ENCODE measurements at places on chromosomes 12 and 14. TPM values are rescaled to one million over a fixed set of nuclear protein-coding genes. Genes with fewer than 3 reads are reported as not detected.

DNA sequence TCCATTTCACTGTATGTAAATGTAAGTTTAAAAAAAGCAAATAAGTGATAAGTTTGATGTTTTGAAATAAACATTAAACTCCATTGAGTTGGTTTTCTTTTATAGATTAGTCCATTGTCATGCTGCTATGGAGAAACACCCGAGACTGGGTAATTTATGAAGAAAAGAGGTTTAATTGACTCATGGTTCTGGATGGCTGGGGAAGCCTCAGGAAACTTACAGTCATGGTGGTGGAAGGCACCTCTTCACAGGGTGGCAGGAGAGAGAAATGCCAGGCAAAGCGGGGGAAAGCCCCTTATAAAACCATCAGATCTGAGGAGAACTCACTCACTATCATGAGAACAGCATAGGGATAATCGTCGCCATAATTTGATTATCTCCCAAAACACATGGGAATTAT lies 48.4 kb upstream of the OXA1L start:
- no peaks in the 10 kb centered on the region for H3K4me1 ChIP-seq
- H3K36me3 ChIP-seq = no peaks in the 10 kb centered on the region
- no peak overlapping the region for H3K27ac ChIP-seq
- no peak for DNase-seq
- no peak overlapping the region for H3K4me3 ChIP-seq

- no peaks in the 10 kb centered on the region for H3K27me3 ChIP-seq
- H3K4me3 ChIP-seq = no peak overlapping the region
- no peaks in the 10 kb centered on the region for H3K4me1 ChIP-seq
- H3K36me3 ChIP-seq = no peaks in the 10 kb centered on the region
- no peak for DNase-seq
- no peak overlapping the region for H3K27ac ChIP-seq
These were observed 750.2 kb downstream of the TMEM121 start for GRCh38 chr14:106276326-106277267.

- no peak for DNase-seq
- H3K27me3 ChIP-seq = peaks cover 28% of the 10 kb centered on the region
- peaks cover 35% of the 10 kb centered on the region for H3K4me1 ChIP-seq
- peak within 1 kb of the TSS; percentile 88 for H3K27ac ChIP-seq
These were observed at the start of gene DGKA for GRCh38 chr12:55930771-55931316. Gene DGKA (plus strand): TSS chr12:55931162. CDS start chr12:55936504, 5,342 bp downstream.

DNA sequence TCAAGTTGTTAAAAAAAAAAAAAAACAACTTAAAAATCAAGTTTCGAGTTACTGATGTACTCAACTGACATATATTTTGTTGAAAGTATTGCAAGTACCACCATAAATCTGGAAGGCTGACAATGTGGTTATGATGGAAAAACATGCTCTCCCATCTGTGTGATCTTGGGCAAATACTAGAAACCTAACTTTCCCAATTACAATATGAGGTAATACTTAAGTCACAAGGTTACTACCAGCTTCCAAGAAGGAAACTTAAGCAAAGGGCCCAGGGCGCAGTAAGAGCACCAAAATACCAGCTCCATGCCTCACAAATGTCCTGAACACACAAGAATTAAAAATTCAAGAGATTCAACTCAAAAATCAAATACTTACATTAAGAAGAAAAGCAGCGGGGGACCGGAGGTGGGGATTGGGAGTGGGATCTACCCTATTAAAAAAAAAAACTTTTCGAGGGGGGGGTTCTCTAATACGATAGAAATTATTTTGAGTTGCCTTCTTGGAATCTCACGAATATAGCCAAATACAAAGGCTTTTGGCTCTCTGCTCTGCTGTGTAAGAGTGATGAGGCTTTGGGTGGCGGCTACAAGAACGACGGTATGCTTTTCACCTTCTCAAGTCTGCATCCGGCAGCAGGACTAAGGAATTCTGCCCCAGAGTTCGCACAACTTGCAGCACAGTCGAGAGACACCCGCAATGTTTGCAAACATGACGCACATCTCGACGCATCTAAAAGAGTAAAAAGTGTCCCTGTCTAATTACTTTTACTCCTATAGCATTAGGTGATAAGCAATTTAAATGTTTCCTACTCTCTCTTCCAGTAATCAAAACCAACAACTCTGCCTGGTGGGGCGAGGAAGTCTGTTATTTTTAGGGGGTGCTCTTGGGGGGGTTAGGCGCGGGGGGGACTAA lies 1.1 kb downstream of the SAV1 start:
- peak; percentile 58 for DNase-seq
- no peaks in the 10 kb centered on the region for H3K27me3 ChIP-seq
- no peaks in the 10 kb centered on the region for H3K36me3 ChIP-seq
- H3K27ac ChIP-seq = peak overlapping the region; percentile 95
- H3K4me1 ChIP-seq = no peaks in the 10 kb centered on the region
- H3K4me3 ChIP-seq = peak overlapping the region; percentile 77

GLTP gene
- total RNA-seq = 60.5 TPM

DNA sequence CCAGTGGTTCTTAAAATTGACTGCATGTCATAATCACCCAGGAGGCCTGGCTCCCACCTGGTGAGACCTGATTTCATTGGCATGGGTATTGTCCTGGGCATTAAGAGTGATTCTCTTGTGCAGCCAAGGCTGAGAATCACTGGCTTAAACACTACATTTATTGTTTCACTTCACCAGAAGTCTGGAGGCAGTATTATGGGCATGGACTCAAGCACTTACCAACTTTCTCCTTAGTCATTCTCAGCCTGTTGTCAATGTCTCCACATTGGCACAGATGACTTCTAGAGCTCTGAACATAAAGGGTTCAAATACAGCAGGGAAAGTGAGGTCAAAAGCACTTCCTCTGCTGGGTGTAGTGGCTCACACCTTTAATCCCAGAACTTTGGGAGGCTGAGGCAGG lies 25.6 kb upstream of the GCH1 start:
- no peaks in the 10 kb centered on the region for H3K4me1 ChIP-seq
- no peaks in the 10 kb centered on the region for H3K36me3 ChIP-seq
- no peak for DNase-seq
- no peak overlapping the region for H3K4me3 ChIP-seq
- no peaks in the 10 kb centered on the region for H3K27me3 ChIP-seq

DNA sequence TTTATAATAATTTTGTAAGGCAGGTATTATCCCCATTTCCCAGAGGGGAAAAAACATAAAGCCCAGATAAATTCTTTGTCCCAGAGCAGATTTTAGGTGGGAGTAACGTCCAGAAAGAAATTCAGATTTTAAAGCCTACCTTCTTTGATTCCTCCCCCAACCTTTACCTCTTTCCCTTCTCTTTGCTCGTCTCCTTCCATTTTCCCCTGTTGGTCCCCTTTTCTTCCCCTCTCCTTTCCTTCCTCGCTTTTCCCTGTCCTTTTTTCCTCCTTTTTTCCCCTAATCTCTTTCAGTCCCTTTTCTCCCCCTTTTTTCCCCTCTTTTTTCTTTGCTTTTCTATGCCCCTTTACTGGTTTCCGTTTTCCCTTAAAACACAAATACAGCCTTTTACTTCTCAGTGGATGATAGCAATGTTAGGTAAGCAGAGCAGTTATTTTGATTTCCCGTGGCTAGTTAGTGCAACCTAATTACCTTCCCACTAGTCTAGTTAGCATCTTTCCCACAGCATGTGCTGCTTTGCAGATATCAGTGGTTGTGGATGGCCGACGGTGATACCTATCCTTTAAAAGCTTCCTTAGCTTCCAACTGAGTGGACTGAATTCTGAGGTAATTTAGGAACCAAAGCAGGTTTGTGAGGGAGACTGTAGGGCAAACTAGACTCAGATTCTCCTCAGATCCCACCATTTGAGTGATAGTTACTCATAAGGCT lies 10.9 kb upstream of the AKAP6 start:
- H3K4me1 ChIP-seq = no peaks in the 10 kb centered on the region
- no peak overlapping the region for H3K4me3 ChIP-seq
- H3K27ac ChIP-seq = no peak overlapping the region
- no peaks in the 10 kb centered on the region for H3K27me3 ChIP-seq

GRCh38 chr14:24367514-24368211 lies at the start of gene NFATC4:
Gene NFATC4 (plus strand): TSS chr14:24368184. CDS start chr14:24368341, 157 bp downstream.
- peak within 1 kb of the TSS; percentile 98 for H3K27ac ChIP-seq
- DNase-seq = peak; percentile 93
- H3K36me3 ChIP-seq = peaks cover 14% of the 10 kb centered on the region

DNA sequence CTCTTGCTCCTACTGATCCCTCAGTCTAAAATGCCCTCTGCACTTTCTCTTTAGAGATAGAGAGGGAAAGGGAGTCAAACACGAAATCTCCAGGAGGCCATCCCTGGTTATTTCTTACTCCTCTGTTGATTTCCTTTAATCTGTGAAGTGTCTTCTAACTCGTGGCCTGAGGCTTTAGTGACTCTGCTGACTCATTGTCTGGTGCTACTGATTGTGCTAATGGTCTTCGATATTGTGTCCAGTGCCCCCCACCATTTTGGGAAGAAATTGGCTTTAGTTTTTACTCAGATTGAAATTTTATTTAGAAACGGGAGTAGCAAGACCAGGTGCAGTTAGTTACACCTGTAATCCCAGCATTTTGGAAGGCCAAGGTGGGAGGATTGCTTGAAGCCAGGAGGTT lies 839 bp downstream of the CLEC9A start:
- H3K4me1 ChIP-seq = no peaks in the 10 kb centered on the region
- no peak for DNase-seq
- H3K36me3 ChIP-seq = no peaks in the 10 kb centered on the region
- no peaks in the 10 kb centered on the region for H3K27me3 ChIP-seq
- H3K27ac ChIP-seq = no peak overlapping the region

DNA sequence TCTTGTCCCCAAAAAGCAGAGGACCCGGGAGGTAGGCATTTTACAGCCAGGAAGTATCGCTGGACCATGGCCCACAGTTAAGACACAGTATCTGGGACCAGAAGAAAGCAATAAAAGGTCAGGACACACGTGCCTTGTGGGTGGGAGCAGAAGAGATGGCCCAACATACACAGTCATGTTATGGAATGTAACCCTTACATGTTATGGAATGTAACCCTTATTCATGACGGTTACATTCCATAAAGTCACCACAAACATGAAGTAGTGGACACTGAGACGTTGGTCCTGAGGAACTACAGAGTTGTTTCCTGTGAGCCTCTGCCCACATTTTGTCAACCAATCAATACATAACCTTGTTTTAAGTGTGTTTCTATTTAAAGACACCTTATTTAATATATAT lies 285.6 kb upstream of the FKBP4 start:
- H3K36me3 ChIP-seq = peaks cover 8% of the 10 kb centered on the region
- no peak for DNase-seq
- no peaks in the 10 kb centered on the region for H3K27me3 ChIP-seq
- peaks cover 3% of the 10 kb centered on the region for H3K4me1 ChIP-seq
- H3K27ac ChIP-seq = no peak overlapping the region

DNA sequence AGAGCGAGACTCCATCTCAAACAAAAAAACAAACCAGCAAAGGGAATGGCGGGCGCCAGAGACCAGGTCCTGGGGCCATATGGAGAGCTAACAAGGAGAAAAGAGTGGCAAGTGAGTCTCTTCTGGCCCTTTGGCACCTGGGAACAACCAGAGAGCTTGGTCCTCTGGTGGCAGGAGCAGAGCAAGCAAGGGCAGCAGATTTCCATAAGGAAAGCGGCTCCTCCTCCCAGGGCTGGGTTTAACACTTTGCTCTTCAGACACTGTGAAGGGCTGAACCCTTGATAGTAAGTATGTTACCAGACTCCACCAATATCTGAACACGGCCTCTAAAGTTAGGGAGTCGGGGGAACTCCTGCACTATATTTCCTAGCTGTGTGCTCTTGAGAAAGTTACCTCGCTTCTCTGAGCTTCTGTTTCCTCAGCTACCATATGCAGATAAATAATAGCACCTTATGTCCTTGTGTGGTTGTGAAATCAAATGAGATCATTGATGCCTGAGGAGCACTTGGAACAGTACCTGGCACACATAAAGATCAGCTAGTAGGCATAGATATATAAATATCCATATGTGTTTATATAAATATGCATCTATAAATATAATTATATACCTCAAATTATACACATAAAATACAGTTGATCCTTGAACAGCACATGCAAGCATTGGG lies 33.4 kb upstream of the PLEKHG6 start:
- no peak overlapping the region for H3K4me3 ChIP-seq
- H3K4me1 ChIP-seq = peaks cover 32% of the 10 kb centered on the region
- no peaks in the 10 kb centered on the region for H3K36me3 ChIP-seq
- H3K27me3 ChIP-seq = peaks cover 17% of the 10 kb centered on the region
- DNase-seq = no peak
- no peak overlapping the region for H3K27ac ChIP-seq

TMEM30B gene
- total RNA-seq = 7.6 TPM

LGR5 gene
- 8.3 TPM for total RNA-seq

DNA sequence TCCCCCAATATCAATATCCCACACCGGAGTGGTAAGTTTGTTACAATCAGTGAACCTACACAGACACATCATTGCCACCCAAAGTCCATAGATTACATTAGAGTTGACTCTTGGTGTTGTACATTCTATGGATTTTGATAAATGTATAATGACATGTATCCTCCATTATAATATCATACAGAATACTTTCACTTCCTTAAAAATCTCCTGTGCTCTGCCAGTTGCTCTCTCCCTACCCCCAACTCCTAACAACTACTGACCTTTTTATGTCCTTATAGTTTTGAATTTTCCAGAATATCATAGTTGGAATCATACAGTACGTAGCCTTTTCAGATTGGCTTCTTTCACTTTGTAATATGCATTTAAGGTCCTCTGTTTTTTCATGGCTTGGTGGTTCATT lies 48.4 kb downstream of the SLC4A8 start:
- DNase-seq = no peak
- no peaks in the 10 kb centered on the region for H3K4me1 ChIP-seq
- H3K27me3 ChIP-seq = no peaks in the 10 kb centered on the region
- no peak overlapping the region for H3K4me3 ChIP-seq

- H3K4me3 ChIP-seq = no peak within 1 kb of the TSS
- no peaks in the 10 kb centered on the region for H3K36me3 ChIP-seq
- H3K4me1 ChIP-seq = no peaks in the 10 kb centered on the region
- DNase-seq = no peak
- H3K27me3 ChIP-seq = no peaks in the 10 kb centered on the region
These were observed 22.1 kb downstream of the SERPINA1 start for GRCh38 chr14:94366146-94366915.

DNA sequence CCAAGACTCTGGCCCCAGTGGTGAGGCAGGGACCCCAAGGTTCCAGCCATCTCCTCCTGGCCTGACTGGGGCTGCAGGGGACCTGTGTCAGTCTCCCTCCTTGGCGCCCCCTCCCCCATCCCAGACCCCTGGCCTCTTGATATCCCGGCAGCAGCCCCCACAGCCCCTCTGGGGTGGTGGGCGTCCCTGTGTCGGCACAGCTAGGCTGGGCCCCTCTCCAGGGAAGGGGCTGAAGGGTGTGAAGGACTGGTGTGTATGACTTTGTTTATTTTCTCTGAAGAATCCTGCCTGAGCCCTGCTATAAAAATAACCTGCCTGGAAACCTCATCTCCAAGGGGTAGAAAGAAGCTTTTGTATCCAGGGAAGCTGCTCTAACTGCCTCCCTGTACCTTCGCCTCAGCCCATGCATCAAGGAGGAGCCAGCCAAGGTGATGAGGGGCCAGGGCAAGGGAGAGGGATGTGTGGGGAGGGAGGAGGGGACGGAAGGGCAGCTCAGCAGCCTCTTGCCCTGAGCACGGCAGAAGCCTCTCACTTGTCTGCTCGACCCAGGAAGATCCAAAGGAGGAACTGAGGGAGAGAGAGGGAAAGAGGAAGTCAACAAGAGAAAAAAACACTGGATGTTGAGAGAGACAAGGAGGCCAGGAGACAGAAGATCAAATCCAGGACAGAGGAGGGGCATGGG lies 25.4 kb upstream of the COL2A1 start:
- peaks cover under 1% of the 10 kb centered on the region for H3K27me3 ChIP-seq
- H3K4me3 ChIP-seq = no peak overlapping the region
- H3K36me3 ChIP-seq = no peaks in the 10 kb centered on the region
- H3K4me1 ChIP-seq = peaks cover 46% of the 10 kb centered on the region
- DNase-seq = no peak

All from spinal cord (tissue), 10 donors.